Nucleus accumbens (tissue), 56 donors: ENCODE measurements at places on chromosomes 2 and 18.

DNA sequence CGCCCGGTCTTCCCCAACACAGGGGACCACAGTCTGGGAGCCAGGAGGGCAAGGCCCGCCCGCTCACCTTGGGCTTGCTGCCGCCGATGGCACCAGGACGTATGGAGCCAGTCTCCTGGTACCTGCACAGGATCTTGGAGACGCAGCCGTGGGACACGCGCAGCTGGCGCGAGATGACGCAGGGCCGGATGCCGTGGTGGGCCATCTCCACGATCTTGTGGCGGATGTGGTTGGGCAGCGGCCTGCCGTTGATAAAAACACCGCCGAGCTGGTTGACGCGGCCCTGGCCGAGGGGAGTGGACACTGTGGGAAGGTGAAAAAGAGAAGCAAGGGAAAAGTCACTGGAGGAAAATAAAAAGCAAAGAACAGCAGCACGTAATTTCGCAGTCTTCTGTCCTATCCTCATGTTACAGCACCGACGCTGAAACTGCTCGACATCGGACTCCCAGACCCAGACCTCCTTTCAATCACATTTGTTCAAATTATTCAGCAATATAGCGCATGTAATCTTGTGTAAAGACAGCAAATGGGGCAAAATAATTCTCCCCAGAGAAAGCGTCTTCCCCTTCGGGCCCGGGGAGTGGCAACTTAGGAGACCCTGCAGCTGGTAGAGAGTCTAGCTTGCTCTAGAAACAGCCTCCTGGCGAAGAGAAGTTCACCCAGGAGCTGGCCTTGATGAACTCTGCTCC lies 1.7 kb downstream of the PAX3 start:
- DNase-seq, result no peak

- DNase-seq, result no peak
Measured at GRCh38 chr2:101560780-101561315, 85.9 kb upstream of the RFX8 start.

DNA sequence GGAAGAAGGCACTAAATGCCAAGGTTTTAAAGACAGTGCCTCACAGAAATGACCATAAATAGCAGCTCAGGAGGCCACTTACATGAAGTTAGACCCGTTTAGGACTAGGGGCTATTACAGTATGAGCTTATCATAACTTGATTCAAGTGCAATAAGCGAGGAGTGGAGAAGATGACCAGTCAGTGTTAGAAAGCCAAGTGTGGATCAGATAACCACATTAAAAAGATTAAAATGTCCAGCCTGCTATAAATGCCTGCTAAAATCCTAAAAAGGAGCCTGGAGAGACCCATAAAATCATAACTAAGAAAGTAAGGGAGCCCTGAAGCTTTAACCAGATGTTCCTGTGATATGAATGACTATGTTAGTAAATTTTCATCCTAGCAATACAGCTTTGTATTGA lies 117.5 kb upstream of the ZNF521 start:
- no peak for DNase-seq

GRCh38 chr2:515441-516127 lies 161.6 kb downstream of the TMEM18 start:
- no peak for DNase-seq

DNA sequence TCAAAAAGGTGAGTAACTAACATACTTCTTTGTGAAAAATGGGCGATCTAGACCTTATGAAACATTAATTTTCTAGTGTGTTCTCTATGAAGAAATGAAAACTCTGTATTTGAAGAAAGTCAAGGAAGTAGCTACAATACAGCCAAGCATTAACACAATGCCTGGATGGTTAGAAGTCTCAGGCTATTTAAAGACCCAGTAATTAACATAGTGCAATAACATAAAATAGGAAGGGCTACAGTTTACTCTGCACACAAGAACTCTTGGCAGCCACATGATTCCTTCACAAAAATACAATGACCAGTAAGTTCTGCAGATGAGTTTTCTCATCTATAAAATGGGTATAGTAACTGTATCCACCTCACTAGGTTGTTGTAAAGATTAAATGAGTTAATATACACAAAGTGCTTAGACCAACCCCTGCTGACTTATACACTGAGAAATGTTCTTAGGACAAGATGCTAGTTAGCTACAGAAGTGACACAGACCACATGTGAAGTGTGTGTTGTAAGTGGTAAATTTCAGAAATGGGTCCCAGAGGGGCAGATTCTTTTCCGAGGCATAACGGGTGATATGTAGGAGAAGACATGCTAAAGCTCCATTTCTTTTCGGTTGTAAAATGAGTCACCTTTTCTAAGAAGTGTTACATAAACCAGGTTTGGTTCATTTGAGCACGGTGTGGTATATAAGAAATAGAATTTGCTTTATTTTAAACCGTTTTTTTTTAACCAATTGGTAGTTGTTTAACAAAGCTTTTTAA lies 61.8 kb downstream of the CXCR4 start:
- no peak for DNase-seq

GRCh38 chr2:16155366-16155765 lies 215.0 kb downstream of the MYCN start:
- no peak for DNase-seq
